Caco-2 (cell line): ENCODE measurements at places on chromosomes 1 and 21. TPM values are rescaled to one million over a fixed set of nuclear protein-coding genes. Genes with fewer than 3 reads are reported as not detected.

- DNase-seq: no peak
- no peaks in the 10 kb centered on the region for H3K27me3 ChIP-seq
- no peak overlapping the region for H3K27ac ChIP-seq
- no peaks in the 10 kb centered on the region for H3K36me3 ChIP-seq
- H3K4me1 ChIP-seq: no peaks in the 10 kb centered on the region
These were observed 144.8 kb upstream of the SAMSN1 start for GRCh38 chr21:14690886-14691285.

- no peaks in the 10 kb centered on the region for H3K4me1 ChIP-seq
- H3K4me3 ChIP-seq: no peak overlapping the region
- H3K36me3 ChIP-seq: no peaks in the 10 kb centered on the region
- no peak overlapping the region for H3K27ac ChIP-seq
These were observed 213.7 kb downstream of the BRINP2 start for GRCh38 chr1:177384461-177384860.

DNA sequence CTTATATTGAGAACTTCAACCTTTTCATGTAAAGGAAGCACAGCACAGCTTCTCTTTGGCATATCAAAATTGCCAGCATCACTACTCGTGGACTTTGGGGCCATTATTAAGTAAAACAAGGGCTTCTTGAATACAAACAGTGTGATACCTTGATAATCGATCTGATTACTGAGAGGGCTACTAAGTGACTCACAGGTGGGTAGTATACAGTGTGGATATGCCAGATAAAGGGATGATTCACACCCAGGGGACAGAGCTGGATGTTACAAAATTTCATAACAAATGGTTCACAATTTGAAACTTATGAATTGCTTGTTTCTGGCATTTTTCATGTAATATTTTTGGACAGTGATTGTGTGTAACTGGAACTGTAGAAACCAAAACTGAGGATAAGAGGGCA is 15.4 kb downstream of the HDAC1 start:
- no peak for DNase-seq
- no peak overlapping the region for H3K4me3 ChIP-seq
- H3K27me3 ChIP-seq: no peaks in the 10 kb centered on the region
- H3K4me1 ChIP-seq: no peaks in the 10 kb centered on the region
- no peaks in the 10 kb centered on the region for H3K36me3 ChIP-seq
- H3K27ac ChIP-seq: no peak overlapping the region

Gene RIPK4
- 24.1 and 25.4 TPM in 2 replicates for total RNA-seq

Gene ACTA1
- 5.1 and 9.5 TPM in 2 replicates for total RNA-seq

Gene CYP4A11
- total RNA-seq: 0.16 TPM in 1 of 2 replicates, not detected in the other

DNA sequence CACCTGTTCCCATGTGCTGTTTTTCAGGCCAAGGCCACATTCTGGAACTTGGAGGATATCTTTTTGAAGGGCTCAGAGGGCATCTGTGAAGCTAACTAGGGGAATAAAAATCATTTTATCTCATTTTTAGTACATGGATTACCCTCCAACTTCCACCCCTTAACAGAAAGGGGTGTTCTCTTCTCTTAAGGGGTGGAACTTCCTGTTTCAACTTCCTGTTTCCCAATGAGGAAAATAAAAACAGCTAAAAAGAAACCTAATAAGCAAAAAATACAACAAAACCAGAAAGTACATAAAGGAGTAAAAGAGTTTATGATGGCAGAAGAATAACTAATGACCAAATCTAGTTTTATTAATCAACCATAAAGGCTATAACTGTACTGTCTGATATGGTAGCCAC is 24.8 kb upstream of the SLC22A15 start:
- no peak overlapping the region for H3K4me3 ChIP-seq
- no peaks in the 10 kb centered on the region for H3K36me3 ChIP-seq
- DNase-seq: no peak
- no peaks in the 10 kb centered on the region for H3K27me3 ChIP-seq
- H3K27ac ChIP-seq: no peak overlapping the region

- no peak for DNase-seq
- H3K27ac ChIP-seq: no peak overlapping the region
- H3K4me1 ChIP-seq: no peaks in the 10 kb centered on the region
- no peaks in the 10 kb centered on the region for H3K36me3 ChIP-seq
These were observed 5.5 kb upstream of the CNTN2 start for GRCh38 chr1:205037539-205037938.

DNA sequence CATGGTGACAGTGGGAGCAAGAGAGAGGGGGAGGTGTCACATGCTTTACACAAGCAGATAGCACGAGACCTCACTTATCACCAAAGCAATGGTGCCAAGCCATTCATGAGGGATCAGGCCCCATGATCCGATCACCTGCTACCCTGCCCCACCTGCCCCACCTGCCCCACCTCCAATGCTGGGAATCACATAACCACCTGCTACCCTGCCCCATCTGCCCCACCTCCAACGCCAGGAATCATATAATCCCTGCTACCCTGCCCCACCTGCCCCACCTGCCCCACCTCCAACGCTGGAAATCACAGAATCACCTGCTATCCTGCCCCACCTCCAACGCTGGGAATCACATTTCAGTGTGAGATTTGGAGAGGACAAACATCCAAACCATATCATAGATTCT is 10.6 kb upstream of the AIRE start:
- H3K27me3 ChIP-seq: no peaks in the 10 kb centered on the region
- H3K27ac ChIP-seq: no peak overlapping the region
- H3K36me3 ChIP-seq: no peaks in the 10 kb centered on the region

- no peaks in the 10 kb centered on the region for H3K4me1 ChIP-seq
- H3K36me3 ChIP-seq: no peaks in the 10 kb centered on the region
- no peaks in the 10 kb centered on the region for H3K27me3 ChIP-seq
- DNase-seq: no peak
- no peak overlapping the region for H3K27ac ChIP-seq
These were observed 6.6 kb downstream of the AJAP1 start for GRCh38 chr1:4660917-4661594.

- no peaks in the 10 kb centered on the region for H3K27me3 ChIP-seq
- no peaks in the 10 kb centered on the region for H3K36me3 ChIP-seq
- DNase-seq: no peak
- H3K4me1 ChIP-seq: no peaks in the 10 kb centered on the region
These were observed 42.9 kb downstream of the BATF3 start for GRCh38 chr1:212656730-212657129.

GRCh38 chr1:8329858-8330257 is 11.9 kb downstream of the SLC45A1 start:
- H3K36me3 ChIP-seq: no peaks in the 10 kb centered on the region
- no peak overlapping the region for H3K27ac ChIP-seq
- no peaks in the 10 kb centered on the region for H3K4me1 ChIP-seq
- no peaks in the 10 kb centered on the region for H3K27me3 ChIP-seq

GRCh38 chr1:205183676-205184335 is 27.7 kb downstream of the DSTYK start:
- H3K36me3 ChIP-seq: no peaks in the 10 kb centered on the region
- H3K4me3 ChIP-seq: no peak overlapping the region
- H3K27me3 ChIP-seq: no peaks in the 10 kb centered on the region
- no peak overlapping the region for H3K27ac ChIP-seq

DNA sequence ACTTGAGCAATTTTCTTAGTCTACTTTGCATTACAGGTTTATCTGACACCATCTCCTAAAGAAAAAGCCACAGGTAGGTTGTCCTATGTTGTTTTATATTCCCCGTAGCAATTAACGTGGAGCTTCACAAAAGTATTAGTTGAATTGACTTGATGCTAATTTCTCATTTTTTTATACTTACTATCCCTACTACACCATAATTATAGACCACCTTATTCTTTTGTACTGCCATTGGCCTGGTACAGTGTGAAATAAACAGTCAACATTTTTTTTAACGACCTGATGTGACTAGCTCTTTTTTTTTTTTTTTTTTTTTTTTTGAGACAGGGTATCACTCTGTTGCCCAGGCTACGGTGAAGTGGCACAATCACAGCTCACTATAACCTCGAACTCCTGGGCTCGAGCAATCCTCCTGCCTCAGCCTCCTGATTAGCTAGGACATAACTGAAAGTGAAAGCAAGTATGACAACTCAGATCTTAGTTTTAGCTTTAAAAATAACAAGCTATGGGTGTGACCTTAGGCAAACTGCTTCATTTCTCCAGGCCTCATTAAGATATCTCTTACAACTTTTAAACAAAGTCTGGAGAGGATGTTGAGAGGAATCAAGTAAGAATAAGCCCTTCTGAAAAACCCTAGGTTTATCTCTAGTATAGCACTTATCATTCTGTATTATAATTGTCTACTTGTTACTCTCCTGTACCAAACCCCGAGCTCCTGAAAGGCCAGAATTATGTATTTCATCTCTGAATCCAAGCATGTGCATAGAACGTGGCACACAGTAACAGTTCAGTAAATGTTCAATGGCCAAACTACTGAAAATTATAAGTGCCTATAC is 49.5 kb downstream of the LUZP1 start:
- no peak overlapping the region for H3K4me3 ChIP-seq
- peaks cover 33% of the 10 kb centered on the region for H3K4me1 ChIP-seq

Gene CLDN19
- 2.9 and 4.0 TPM in 2 replicates for total RNA-seq

GRCh38 chr1:84668185-84668584 is 22.1 kb downstream of the SSX2IP start:
- DNase-seq: no peak
- no peaks in the 10 kb centered on the region for H3K4me1 ChIP-seq
- no peak overlapping the region for H3K27ac ChIP-seq
- H3K27me3 ChIP-seq: no peaks in the 10 kb centered on the region
- H3K4me3 ChIP-seq: no peak overlapping the region
- H3K36me3 ChIP-seq: no peaks in the 10 kb centered on the region

DNA sequence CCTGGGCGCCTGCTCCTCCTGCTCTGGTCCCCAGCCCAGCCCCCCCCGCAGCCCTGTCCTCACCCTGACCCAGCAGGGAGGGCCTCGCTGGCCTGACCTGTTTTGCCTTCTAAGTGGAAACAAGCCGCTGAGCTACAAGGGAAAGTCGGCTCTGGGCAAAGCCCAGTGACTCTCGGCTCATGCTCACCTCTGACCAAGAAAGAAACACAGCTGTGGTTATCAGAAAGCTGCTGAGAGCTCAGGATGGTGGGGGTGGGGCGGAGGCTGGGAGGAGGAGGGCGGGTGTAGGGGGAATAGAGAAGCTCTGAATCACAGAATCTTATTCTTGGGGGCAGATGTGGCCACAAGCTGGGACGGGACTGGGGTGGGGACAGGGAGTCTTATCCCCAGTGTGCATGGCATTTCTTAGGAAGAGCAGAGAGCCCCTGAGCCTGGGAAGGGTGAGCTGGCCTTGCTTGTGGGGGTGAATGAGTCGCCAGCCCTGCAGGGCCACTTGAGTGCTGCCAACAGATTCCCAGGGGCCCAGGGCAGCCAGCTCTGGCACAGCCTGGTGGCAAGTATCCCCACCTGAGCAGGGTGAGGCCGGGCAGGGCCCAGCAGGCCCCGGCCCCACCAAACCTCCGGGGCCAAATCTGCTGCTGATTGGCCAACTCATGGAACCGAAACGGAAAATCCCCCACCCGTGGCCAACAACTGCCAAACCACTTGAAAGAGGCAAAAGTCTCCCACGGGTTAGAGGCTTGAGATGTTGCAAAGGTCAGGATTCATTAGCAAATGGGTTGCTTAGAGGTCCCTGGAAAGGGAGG is 120.6 kb downstream of the SPSB1 start:
- H3K4me1 ChIP-seq: peaks cover 13% of the 10 kb centered on the region
- DNase-seq: peak; percentile 49
- H3K36me3 ChIP-seq: no peaks in the 10 kb centered on the region
- H3K4me3 ChIP-seq: no peak overlapping the region
- H3K27ac ChIP-seq: peak overlapping the region; percentile 59

Gene C1orf56
- 4.8 and 6.7 TPM in 2 replicates for total RNA-seq

Gene GJA9
- total RNA-seq: not detected in 2 replicates

Gene CLIC6
- total RNA-seq: not detected in 2 replicates

GRCh38 chr1:147669469-147670318 is 630 bp downstream of the ACP6 start:
- H3K4me3 ChIP-seq: peak overlapping the region; percentile 81
- peak overlapping the region; percentile 86 for H3K27ac ChIP-seq
- no peaks in the 10 kb centered on the region for H3K36me3 ChIP-seq
- peaks cover 7% of the 10 kb centered on the region; the same call in 1 of the 2 replicates for H3K4me1 ChIP-seq
- peak; percentile 64 for DNase-seq
